ENCODE measurements at places on chromosomes 5 and 9.
A peak's percentile ranks its signal among the peaks of the same experiment; 100 is the strongest.

GRCh38 chr9:14300040-14300439 lies 13.9 kb downstream of the NFIB start:
- DNase-seq: no peak

- DNase-seq: no peak
These were observed 47.8 kb upstream of the CDKN2AIPNL start for GRCh38 chr5:134459491-134459890.

GRCh38 chr5:53373451-53374158 lies 106.8 kb upstream of the FST start:
- peak; percentile 66 for DNase-seq

- no peak for DNase-seq
These were observed 312.1 kb upstream of the CDH18 start for GRCh38 chr5:20300110-20300509.

GRCh38 chr9:82799286-82799685 lies 263.7 kb downstream of the RASEF start:
- DNase-seq: peak; percentile 76

DNA sequence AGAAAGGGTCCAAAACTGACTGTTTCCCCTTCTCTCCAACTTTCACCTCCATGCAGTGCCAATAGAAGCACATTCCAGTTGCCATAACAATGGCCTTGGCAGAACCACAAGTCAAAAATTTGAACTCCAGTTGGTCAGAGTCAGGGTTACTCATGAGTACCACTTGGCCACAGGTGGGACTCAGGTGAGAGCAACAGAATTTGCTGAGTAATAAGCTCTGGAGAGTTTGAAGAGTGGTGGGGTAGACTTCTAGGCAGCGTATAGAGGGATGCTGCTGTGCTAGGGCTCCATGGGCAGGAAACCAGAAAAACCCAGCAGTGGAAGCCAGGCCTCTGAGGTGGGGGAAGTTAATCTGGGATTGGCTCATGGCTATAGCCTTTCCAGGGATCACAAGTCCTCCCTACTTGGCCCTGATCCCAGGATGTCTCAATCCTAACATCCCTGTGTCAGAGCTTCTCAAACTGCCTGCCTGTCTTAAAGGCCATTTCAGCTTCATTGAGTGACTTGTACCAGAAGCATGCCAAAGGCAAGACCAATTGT lies 30.2 kb downstream of the SNX18 start:
- peak; percentile 87 for DNase-seq

GRCh38 chr9:131608493-131609037 lies 63.2 kb downstream of the PRRT1B start:
- peak; percentile 86 for DNase-seq

GRCh38 chr5:139410121-139410992 lies 6.5 kb upstream of the SPATA24 start:
- no peak for DNase-seq

- DNase-seq: no peak
These were observed 5.5 kb downstream of the MRNIP start for GRCh38 chr5:179852993-179853547.

DNA sequence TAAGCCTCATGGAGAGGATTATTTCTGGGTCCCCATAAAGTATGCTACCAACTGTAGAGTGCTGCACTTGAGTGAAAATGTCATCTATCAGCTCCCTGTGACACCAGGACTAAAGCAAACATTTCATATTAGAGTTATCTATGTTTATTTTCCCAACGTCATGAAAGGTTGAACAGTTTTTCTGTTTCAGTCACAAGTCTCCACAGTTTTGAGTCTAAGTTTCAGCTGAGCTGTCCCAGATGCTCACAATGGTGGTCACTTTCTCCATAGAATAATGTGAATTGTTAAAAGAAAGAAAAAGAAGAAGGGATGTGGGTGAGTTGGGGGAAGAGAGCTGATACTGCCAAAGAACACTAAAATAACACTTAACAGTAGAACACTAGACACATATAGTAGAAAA lies 126.3 kb upstream of the C9orf72 start:
- no peak for DNase-seq
